ENCODE measurements at places on chromosomes 1 and 21.
A peak's percentile ranks its signal among the peaks of the same experiment; 100 is the strongest.

- DNase-seq = no peak
Observed at GRCh38 chr1:209349363-209350308, 233.9 kb upstream of the CAMK1G start.

- no peak for DNase-seq
Observed at GRCh38 chr1:163120372-163120771, 51.2 kb downstream of the RGS4 start.

GRCh38 chr21:35506352-35506751 lies 457.2 kb upstream of the RUNX1 start:
- peak; percentile 72 for DNase-seq

- DNase-seq = no peak
Observed at GRCh38 chr1:29527314-29528004, 291.1 kb downstream of the PTPRU start.

DNA sequence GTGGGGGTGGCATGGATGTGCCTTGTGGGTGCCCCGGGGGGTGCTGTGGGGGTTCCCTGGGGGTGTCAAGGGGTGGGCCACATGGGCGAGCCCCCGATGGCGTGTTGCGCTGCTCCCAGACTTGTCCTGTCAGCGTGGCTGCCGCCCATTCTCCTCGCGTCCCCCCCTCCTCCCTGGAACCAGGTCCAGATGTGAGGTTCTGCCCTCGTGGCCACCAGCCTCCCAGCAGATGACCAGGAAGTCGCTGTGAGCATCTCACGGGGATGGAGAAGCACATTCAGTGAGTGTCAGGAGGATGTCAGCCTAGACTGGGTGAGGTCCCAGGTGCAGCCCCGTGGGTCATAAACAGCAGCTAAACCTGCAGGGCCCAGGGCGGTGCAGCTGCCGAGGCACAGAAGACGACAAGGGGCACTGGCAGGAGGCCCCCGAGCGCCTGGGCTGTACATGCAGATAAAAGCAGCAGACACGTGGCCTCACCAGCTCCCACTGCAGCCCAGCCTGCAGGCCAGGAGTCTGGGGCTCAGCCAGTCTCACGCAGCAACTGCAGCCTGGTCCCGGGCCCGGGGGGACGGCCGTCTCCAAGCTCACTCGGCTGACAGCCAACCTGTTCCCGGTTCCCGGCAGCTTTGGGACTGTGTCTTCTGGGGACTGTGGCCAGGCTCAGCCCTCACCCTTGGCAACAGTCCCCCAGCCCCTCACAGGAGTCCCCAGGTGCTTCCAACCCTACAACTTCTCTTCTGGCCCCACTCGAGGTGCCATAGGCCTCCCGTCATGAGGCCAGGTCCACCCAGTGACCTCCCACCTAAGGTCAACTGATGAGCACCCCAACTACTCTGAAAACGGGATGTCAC lies 17.5 kb upstream of the COL6A2 start:
- DNase-seq = no peak

GRCh38 chr1:230816018-230816417 lies 52.3 kb downstream of the C1orf198 start:
- no peak for DNase-seq

DNA sequence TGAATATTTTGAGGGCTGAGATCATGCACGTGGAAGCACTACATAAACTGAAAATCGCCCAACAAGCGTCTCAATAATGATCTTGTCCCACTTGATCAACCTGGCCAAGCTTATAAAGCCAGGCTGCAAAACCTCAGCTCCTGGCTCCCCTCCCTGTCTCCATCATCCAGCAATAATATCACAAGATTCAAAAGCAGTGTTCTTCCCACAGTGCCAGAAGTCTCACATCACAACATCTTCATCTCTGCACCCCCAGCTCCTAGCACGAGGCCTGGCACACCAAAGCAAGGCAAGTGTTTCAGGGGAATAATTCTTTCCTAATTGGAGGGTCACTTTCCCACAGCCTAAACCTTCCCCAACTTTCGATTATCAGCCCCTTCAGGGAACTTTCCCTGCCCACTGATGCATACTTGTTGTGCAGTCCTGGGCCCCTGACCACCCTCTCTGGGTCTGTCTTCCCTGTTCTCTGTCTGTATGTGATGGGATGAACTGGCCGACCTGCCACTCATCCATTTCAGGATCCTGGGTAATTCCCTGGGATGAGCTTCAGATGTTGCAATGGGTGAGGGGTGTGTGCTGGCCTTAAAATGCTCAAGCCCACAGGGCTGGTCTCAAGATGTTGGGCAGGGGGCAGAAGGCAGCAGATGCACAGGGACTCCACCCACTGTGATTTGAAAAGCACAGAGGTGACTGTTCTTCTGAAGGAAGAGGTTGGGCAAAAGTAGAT lies 129.0 kb downstream of the DMRTB1 start:
- DNase-seq = no peak

DNA sequence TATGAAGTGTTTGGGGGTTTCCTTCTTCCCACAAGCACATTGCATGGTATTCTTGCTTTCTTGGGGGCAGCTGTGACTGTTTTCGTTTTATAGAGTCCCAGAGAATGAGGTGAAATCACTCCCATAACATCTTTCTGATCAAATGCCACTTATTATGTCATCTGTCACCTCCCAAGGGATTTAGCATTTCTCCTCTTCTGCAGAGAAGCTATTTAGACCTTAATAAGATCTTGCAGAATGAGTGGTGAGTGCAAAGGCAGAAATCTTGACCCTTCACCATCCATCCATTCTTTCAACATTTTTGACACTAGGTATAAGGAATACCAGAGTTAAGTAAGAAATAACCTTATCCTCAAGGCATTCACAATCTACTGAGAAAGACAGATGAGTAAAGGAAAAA lies 318.6 kb upstream of the POU3F1 start:
- no peak for DNase-seq

- DNase-seq = no peak
Observed at GRCh38 chr1:942411-942821, 16.6 kb downstream of the NOC2L start.

Data from astrocyte of the cerebellum (primary cell).